Activated CD8-positive, alpha-beta memory T cell treated with anti-CD3 and anti-CD28 coated beads for 24 hours (primary cell): ENCODE measurements at places on chromosomes 11 and 22.

DNA sequence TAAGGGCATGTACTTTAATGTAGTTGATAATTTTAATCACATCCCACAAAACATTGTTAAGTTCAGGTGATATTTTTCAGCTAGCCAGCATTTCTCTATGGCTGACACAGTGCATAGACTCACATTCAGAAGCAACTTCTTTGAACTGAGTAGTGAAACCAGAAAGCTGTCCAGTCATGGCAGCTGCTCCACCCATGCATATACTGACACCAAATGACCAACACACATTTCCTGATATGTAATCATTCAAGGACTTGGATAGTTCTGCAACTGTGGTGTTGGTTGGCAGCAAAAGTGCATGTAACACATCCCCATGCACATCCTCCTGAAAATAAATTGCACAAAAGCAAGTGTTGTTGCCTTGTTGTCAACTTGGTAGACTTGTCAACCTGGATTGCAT is 39.7 kb downstream of the CALCA start:
- DNase-seq, result no peak

- no peak for DNase-seq
Observed at GRCh38 chr11:92976681-92977080, 7.2 kb downstream of the MTNR1B start.

GRCh38 chr11:614021-614622 is 1.6 kb downstream of the IRF7 start:
- no peak for DNase-seq

- DNase-seq, result no peak
Observed at GRCh38 chr11:93869830-93870229, 19.4 kb upstream of the VSTM5 start.

DNA sequence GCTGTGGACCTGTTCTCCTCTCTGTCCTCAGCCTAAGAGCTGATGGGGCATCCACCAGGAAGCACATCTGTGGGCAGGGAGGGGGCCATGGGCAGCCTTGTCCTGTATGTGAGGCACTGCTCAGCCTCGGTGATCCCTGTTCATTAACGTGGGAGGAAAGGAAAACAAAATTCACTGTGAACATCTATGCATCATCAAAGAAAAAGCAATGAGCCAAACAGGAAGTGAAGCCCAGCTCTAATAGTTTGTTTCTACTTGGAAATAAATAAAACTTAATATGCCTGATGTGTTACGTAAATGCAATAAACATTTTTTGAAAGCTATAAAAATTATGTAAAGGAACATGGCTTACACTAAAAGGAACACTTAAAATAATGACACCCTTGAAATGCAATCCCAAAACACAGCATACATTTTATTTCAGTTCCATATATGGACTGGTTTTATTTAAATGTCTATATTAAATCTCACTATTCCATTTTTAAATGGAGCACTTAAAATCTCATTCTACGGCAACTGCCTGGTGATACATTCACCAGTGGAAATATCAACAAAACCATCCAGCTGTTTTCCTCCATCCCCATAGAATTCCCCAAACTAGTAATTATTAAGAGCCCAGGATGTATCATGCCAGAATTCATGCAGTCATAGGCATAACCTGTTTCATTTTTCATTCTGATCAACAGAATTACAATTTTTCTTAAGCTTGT is 78.3 kb downstream of the ZNF280B start:
- DNase-seq, result no peak

- DNase-seq, result no peak
Observed at GRCh38 chr11:1199751-1200610, 22.9 kb upstream of the MUC5B start.

GRCh38 chr11:120564573-120565311 is 53.2 kb downstream of the GRIK4 start:
- peak; percentile 65 for DNase-seq

- no peak for DNase-seq
Observed at GRCh38 chr11:104222464-104222863, 58.5 kb upstream of the PDGFD start.

DNA sequence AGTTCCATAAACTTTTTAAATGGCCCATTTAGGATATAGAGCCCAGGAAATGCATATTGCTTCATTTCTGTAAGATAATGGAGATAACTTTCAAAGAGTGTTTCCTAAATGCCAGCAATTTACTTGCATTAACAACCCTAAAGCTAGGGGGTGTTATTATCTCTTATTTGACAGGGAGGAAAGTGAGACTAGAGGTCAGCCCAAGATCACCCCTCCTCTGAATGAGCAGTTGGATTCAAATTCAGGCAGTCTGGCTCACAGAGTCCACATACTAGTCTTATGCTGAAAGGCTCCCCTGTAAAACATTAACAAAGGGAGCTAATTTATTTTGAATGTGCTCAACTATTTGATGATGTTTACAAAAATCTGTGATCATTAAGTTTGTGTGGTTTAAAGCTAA is 49.9 kb upstream of the TRIM77 start:
- DNase-seq, result no peak

DNA sequence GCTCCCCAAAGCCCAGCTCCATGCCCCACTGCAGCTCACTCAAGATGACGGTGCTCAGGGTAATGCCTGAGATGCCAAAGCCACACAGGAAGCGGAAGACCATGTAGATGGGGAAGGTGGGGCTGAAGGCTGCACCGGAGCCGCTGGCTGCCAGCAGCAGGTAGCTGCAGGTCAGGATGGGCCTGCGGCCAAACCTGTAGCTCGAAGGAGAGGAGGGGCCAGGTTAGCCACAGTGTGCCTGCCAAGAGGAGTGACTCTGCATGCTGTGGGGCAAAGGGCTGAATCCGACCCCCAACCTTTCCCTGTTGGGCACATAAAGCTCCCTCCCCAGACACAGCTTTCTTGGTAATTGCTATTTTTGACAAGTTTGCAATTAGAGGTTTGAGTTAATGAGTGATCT is 14.9 kb upstream of the SLC22A6 start:
- no peak for DNase-seq

DNA sequence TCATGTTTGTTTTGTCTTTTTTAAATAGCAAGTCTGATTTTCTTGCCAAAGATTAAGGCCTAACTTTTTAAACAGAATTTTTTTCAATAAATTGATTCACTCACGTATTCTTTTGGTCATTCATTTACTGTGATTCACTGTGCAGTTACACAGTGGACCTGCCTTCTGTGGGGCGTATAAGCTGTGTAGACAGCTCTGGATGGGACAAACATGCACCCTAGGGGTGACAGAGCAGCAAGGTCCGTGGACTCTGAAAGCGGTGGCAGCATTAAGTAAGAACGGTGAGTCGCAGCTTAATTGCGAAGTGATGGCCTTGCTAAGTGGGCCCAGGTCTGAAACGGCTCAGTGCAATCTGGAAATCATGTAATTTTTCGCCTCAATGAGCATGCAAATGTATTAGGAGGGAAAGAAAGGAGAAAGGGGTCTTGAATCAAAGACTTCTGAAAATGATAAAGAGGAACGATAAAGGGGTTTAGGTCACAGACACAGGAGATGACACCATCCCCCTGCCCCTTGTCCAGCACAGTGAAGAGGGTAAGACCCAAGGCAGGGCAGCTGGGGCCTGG is 113.1 kb downstream of the SPATA19 start:
- no peak for DNase-seq

GRCh38 chr11:123000721-123001120 is 19.1 kb upstream of the BSX start:
- DNase-seq, result no peak
